Peyer's patch (tissue), 4 donors: ENCODE measurements at places on chromosomes 7 and 10. TPM values are rescaled to one million over a fixed set of nuclear protein-coding genes. Genes with fewer than 3 reads are reported as not detected.

- H3K4me1 ChIP-seq: no peaks in the 10 kb centered on the region
- DNase-seq: no peak
- H3K27ac ChIP-seq: no peak overlapping the region
- H3K36me3 ChIP-seq: no peaks in the 10 kb centered on the region
- no peaks in the 10 kb centered on the region for H3K27me3 ChIP-seq
These were observed 708 bp upstream of the GPR85 start for GRCh38 chr7:113087071-113087998.

Gene SAP25
- 18.2 TPM for total RNA-seq

DNA sequence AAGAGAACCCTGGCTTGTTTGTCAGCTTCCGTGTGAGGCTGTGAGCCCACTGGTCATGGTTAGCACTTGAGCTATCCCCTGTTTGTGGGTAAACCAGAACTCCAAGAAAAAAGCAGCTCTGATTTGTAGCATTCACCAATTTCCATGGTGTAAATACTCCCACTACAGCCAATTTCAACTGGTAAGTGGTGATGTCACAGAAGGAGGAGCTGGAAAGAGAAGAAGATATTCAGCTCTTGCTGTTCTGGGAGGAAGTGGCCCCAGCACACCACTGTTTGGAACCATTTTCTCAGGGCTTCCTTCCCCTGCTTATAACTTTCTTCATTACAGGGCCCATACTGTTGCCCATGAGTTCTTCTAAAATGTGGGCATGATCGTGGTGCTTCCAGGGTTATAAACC is 500.1 kb upstream of the ZMIZ1 start:
- no peaks in the 10 kb centered on the region for H3K27me3 ChIP-seq
- no peak for DNase-seq
- no peak overlapping the region for H3K27ac ChIP-seq
- no peaks in the 10 kb centered on the region for H3K36me3 ChIP-seq

Gene PYROXD2
- 23.1 TPM for total RNA-seq

Gene POU6F2
- 0.80 TPM for total RNA-seq

Gene ZNF485
- total RNA-seq: 19.0 TPM

- no peak overlapping the region for H3K4me3 ChIP-seq
- H3K27ac ChIP-seq: no peak overlapping the region
- no peaks in the 10 kb centered on the region for H3K36me3 ChIP-seq
- DNase-seq: no peak
- H3K27me3 ChIP-seq: no peaks in the 10 kb centered on the region
- no peaks in the 10 kb centered on the region for H3K4me1 ChIP-seq
These were observed 12.2 kb downstream of the TAS2R16 start for GRCh38 chr7:122983261-122983660.
